ENCODE measurements at places on chromosomes 7 and 10.

DNA sequence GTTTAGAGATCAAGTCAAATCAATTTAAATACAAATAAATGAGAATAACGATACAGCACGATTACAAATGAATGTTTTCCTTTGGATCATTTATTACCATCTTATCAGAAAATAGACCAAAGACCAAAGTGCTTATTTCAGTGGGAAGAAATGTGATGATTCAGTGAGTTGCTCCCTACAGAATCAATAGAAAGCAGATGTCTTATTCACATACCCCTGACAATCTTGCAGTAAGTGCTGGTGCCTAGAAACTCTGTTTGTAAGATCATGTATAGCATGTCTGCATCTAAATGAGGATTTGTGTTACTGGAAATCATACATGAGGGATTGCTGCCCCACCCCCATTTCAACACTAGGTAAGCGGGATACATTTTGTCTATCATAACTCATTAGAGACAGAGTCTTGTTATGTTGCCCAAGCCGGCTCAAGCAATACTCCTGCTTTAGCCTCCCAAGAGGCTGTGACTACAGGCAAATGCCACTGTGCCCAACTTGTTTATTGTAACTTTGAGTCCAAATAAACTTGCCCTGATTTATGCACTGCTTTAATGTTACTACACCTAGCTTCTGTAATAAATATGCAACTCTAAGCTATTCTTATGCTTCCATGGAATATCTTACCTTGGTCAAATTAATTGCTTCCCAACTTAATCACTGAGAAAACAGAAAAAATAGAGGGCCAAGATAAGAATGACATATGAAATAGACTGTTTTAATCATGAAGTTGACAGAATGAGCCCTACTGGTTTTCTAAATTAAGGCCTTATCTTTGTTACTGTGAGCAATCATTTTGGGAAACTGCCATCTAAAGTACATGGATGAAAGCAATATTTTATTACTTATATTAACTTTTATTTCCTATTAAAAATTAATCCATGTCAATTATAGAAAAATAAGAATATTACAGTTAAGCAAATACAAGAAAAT, 82.5 kb downstream of the AHR start:
- no peak for DNase-seq

DNA sequence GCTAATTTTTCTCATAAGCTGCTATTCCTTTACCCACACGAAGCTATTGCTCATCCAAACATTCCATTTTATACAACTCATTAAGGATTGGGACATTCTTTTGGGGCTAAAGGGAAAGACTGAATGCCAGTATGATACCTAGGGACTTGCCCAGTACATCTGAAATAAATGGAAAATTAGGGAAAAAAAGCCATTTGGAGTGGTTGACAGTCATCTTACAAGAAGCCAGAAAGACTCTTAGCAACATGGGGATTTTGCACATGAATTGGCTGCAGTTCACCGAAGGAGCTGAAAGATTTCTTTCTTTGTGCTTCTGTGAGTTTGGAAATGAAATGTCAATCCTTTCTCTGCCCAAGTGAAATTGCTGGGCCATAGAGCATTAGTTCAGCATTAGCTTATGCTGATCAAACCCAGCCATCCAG, 43.3 kb upstream of the MTURN start:
- DNase-seq: no peak

GRCh38 chr7:48261696-48262095, 90.4 kb downstream of the ABCA13 start:
- no peak for DNase-seq

GRCh38 chr7:149471289-149471953, 10.6 kb upstream of the ZNF777 start:
- no peak for DNase-seq

DNA sequence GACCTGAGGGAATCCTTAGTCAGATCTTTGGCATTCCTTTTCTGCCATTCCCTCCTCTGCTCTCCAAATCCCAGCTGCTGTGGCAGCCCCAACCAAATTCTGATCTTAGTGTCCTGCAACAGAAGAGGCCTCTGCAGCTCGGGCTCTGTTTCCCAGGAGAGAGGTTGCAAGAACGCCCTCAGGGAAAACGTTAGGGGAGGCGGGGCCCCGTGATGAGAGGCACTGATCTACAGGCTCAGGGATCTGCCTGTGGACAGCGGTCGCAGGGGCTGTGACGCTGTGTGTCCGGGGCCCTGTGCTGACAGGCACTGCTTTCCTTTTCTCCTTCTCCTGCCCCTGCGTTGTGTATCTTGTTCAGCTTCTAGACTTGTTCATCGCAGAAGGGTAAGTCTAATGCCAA, 57.3 kb upstream of the DPYSL4 start:
- no peak for DNase-seq
